ENCODE measurements at places on chromosomes 13 and 19.

DNA sequence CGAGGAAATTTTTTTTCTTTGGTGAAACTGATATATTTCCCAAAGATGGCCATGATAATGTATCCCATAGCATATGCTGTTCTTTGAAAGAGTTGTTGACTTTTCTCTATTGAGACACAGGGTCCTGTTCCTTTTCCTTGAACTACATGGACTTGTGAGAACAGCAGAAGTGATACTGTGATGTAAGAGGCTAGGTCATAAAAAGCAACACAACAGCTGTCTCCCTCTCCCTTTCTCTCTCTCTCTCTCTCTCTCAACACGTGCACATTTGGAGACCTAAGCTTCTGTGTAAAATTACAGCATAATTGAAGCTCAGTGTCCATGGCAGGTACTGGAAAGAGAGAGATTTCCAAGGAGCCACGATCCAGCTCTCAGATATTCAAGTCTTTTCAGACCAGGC, 1712.4 kb downstream of the EFNB2 start:
- DNase-seq, result no peak

GRCh38 chr13:113499936-113500335, 9.4 kb upstream of the DCUN1D2 start:
- DNase-seq, result no peak

- DNase-seq, result peak; percentile 58
Observed at GRCh38 chr19:12847159-12848139, 9.1 kb downstream of the MAST1 start.

DNA sequence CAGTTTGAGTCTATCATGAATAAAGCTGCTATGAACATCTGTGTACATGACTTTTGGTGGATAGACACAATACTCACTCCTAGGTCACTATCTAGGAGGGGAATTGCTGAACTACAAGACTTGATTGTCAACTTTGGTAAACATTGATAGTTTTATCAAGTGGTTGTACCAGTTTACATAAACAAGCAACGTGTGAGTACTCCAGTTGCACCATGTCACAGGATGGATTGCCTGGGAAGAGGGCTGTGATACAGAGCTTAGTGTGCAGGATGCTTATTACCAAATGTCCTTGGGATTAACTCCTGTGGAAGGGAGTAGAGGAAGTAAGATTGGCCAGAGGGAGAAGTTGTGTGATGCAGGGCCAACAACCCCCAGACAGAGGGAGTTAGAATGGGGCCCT, 37.7 kb downstream of the RAP2A start:
- DNase-seq, result no peak

DNA sequence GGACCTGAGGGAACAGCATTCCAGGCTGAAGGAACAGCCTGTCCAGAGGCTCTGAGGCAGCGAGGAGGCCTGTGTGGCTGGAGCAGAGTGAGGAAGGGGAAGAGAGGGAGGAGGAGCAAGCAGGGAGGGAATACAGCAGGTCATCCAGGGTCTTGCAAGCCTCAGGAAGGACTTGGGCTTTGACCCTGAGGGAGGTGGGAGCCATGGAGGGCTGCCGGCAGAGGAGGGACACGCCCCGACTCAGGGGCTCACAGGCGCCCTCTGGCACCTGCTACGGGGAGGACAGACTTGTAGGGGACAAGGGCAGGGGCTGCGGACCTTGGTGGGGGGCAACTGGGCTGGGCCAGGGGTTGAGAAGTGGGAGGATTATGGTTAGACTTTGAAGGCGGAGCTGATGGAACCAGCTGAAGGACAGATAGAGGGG, 4.7 kb downstream of the TINCR start:
- no peak for DNase-seq

- DNase-seq, result no peak
Observed at GRCh38 chr19:47821460-47822020, at the start of gene CRX. Gene CRX (plus strand): TSS chr19:47821937. CDS start chr19:47834444, 12,507 bp downstream.

- DNase-seq, result no peak
Observed at GRCh38 chr13:107250628-107251027, 682.7 kb upstream of the ARGLU1 start.

- no peak for DNase-seq
Observed at GRCh38 chr13:87172166-87172835, 498.9 kb upstream of the SLITRK5 start.

DNA sequence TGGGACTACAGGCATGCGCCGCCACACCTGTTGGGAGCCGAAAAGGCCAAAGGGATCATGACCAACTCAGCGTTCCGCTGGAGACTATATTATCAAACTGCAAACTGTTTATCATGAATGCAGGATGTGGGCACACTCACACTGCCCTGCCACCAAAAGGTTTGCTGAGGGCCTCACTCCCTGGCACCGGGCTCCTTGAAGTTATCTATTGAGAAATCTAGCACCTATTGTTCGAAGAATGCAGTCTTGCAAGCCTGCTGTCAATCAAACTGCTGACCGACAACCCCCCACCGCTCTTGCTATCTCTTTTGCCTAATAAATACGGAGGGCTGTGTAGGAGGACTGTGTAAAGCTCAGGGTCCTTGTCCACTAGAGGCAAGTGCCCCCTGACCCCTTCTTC, 5.2 kb upstream of the ZNF836 start:
- DNase-seq, result no peak

- DNase-seq, result no peak
Observed at GRCh38 chr13:98299966-98300350, 122.9 kb upstream of the RNF113B start.

DNA sequence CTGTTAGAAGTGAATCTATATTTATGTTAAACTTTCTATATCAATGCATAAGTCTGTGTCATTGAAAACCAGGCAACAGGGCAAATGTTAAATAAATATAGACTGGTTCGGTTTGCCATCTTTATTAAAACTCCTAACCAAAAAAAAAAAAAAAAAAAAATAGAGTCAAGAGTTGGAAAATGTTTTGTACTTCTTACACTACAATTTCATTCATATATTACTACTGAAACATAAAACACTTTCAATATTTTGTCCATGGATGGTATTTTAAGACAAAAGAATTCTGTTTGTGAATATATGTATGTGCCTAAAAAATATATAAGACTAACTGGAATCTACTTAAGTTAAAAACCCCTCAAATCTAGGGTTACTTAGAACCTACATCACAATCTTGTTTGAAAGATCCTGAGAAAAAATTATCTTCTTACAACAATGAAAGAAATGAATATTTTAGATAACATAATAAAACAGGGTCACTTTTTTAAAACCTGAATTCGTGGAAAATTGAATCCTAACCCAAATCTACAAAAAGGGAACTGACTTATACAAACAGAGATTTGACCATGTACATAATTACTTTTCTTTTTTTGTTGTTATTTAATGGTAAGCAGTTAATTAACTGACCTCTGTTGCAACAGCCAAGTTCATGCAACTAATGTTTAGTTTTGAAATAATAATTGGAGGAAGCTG, 5.1 kb downstream of the DACH1 start:
- no peak for DNase-seq

GRCh38 chr19:8324186-8325050, 3.1 kb downstream of the RPS28 start:
- no peak for DNase-seq

- no peak for DNase-seq
Observed at GRCh38 chr13:43877326-43877725, 2.2 kb downstream of the CCDC122 start.

GRCh38 chr19:33301144-33301899, 1.0 kb downstream of the CEBPA start:
- no peak for DNase-seq

DNA sequence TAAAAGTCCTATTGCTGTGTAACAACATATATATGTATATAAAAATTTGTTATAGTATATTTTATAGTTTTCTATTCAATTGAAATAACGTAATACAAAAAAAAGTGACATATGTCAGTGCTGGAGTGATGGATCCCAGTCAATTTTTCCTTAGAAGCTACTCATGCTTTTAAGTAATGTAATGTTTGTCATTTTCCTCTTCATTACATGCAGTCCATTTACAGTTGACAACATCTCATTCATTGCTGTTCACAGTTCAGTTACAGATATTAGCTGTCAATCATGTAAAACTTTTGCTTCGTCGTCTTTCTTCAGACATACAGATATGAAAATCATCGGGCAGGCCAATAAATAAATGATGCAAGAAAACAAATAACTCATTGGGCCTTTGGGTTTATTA, 525.1 kb upstream of the PRR20A start:
- DNase-seq, result no peak

- peak; percentile 36 for DNase-seq
Observed at GRCh38 chr19:32041681-32042292, 303.6 kb upstream of the ZNF507 start.

- no peak for DNase-seq
Observed at GRCh38 chr13:53124623-53125022, 96.0 kb downstream of the OLFM4 start.

- no peak for DNase-seq
Observed at GRCh38 chr13:113746671-113747070, 12.4 kb upstream of the TMEM255B start.

- no peak for DNase-seq
Observed at GRCh38 chr13:50025436-50025835, 10.2 kb downstream of the KCNRG start.

GRCh38 chr13:78600280-78600883, 3.0 kb downstream of the POU4F1 start:
- DNase-seq, result no peak

DNA sequence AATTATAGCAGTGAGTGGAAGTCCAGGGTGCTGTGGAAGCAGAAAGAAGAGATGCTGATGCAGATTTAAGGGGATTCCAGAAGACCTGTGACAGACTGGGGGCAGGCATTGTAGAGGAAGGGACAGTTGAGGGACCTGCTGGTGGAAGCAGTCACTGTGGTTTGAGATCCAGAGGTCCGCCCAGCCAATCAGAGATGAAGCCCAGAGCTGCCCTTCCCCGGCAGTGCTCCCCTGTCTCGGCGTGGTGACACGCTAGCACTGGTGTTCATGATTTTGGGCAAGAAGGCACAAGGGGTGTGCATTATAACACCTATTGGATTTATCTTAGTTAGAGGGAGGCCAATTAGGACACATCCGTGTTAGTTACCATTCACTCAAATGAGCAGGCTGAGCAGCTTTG, 16.1 kb downstream of the TNFRSF19 start:
- DNase-seq, result no peak

GRCh38 chr13:92196591-92197256, 798.3 kb downstream of the GPC5 start:
- DNase-seq, result no peak

GRCh38 chr13:53052675-53053074, 24.1 kb downstream of the OLFM4 start:
- DNase-seq, result peak; percentile 41

GRCh38 chr19:7706955-7707456, 5.1 kb upstream of the FCER2 start:
- DNase-seq, result no peak

DNA sequence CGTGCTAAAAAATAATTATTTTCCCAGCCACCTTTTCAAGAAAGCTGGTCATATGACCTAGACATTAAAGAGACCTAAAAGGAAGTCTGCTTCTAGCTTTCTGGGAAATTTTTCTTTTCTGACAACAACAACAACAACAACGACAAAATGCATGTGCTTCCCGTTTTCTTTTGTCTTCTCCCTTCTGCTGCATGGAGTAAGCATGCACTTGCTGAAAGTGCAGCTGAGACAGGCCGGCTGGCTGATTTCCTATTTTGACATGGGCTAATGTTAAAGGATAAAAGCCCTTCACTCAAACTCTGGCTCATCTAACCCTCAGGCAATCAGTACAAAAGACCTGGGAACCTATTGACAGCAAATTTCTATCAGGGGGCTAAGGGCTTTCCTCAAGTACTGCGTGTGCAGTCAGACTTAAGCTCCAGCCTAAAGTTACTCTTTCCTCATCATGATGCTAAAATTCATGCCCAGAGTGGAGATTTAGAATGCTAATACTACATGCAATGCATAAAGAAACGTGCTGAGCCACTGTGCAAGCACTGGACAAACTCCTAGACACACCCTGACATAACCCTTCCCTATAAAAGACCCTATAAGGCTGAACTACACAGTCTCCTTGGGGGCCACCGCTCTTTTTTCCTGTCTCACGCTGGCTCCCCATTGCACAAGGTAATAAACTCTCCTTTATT, 811.1 kb downstream of the UQCRFS1 start:
- DNase-seq, result no peak

DNA sequence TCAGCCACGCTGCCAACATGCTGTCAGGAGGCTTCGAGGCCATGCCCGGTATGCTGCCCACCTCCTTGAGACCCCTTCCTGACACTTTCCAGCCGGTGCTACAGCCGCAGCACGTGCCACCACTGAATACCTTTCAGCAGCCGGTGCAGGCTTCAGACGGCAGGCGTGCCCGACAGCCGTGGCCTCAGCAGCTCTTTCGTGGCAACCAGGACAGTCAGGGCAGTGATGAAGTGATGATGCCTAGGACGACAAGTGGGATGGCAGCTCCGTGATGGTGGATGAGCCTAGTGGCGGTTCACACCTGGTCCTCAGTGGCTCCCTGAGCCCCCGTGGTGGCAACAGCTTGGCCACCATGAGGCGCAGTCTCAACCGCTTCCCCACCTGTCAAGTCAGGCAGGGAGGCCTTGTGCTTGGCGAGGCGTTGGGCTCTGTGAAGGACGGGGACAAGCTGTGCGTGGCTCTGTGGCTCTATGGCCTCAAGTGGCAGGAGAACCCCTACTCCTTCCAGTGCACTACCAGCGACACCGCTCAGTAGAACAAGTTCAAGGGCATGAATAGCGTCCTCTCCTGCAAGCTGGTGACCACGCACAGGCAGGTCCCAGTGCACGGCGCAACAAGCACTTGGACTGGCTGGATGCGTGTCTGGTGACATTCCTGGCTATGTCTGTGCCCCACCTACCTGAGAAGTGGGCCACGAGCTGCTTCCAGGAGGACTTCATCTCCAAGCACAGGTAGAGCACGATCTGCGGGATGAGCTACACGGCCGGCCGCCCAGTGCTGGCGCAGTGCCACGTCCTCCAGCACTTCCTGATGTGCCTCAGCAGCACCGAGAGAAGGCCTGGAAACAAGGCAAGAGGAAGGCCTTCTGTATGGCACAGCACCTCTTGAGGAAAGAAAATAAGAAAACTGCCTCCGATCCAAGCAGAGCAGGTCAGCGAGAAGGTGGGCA, 18.2 kb upstream of the ZNF14 start:
- no peak for DNase-seq

DNA sequence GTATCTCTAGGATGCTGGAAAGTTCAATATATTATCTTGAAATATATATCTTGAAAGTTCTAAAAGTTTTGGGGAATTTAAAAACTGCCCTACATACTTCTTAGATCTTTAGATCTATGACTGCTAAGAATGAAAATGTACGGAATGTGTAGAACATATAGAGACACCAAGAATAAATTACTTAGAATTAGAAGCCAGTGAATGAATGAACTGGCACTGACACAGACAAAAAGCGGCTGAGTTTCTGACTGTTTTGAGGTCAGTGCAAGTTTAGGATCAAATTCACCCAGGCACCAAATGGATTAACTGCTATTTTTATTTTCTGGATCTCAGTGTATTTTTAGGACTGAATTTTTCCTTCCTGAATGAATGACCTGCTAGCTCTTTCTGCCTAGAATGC, 411.2 kb downstream of the KCTD12 start:
- DNase-seq, result no peak

All from pons (tissue), 1 donor.